IPS DF 6.9 (cell line): ENCODE measurements at places on chromosomes 7 and 10.
A peak's percentile ranks its signal among the peaks of the same experiment; 100 is the strongest.

GRCh38 chr10:51846856-51847506 is 147.6 kb upstream of the CSTF2T start:
- no peak for DNase-seq

DNA sequence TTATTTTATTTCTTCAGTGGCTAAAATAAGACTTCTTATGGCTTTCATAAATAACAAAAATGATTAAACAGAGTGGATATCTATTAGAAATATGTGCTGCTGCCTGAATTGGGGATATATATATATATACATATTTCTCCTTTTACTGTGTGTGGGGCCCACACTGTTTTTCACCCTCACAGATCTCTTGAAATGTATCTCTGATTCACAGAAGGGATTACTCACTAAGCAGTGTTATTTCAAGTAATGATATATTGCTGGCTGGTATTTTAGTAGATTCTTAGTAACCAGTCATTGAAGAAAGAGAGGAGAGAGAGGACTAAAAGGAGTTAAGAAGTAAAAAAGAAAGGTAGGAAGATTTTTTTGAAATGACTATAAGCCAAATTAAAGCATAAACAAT is 308.6 kb upstream of the NRP1 start:
- DNase-seq = no peak

- DNase-seq = no peak
Measured at GRCh38 chr10:125979976-125980375, 83.6 kb downstream of the FANK1 start.

DNA sequence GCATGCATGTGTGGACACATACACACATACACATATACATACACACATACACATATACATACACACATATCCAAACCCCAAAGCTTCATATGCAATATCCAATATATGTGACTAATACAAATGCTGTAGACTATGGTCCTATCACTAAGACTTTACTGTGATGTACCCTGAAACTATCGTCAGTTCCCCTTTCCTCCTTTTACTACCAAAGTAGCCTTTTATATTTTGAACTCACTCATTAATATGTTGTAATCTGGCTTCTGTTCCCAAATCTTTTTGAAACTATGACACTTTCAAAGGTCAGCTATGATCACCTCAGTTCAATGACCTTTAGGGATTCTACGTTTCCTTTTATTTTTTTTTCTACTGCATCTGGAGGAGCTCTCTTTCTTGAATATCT is 64.8 kb upstream of the TFEC start:
- DNase-seq = no peak

DNA sequence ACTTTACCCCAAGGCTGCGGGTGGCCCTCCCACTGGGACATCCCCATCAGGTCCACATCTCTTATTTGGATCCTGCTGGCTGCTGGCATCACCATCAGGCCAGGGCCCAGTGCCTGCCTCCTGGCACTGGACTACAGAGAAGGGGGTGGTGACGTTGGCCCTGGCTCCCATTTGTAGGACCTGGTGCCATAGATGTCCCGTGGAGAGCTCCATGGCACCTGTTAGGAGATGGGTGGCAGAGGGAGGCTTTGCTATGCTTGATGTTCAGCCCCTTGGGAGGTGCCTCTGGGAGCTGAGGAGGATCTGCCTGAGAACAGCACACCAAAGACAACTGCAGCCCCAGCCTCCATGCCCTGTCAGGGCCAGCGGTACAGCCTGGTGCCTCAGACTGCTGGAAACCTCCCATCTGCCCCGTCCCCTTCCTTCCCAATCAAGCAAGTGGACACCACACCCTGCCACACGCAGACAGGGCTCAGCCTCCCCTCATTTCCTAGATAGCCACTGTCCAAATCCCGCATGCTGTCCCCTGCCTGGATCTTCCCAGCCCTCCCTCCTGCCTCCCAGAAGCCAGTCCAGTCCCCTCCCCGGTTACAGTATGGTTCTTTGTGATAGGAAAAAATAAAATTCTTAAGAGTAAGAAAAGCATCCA is 230.0 kb upstream of the GRB10 start:
- no peak for DNase-seq

- no peak for DNase-seq
Measured at GRCh38 chr7:132280335-132280734, 295.9 kb downstream of the PLXNA4 start.

GRCh38 chr10:8840356-8840755 is 785.9 kb downstream of the GATA3 start:
- DNase-seq = peak; percentile 16

DNA sequence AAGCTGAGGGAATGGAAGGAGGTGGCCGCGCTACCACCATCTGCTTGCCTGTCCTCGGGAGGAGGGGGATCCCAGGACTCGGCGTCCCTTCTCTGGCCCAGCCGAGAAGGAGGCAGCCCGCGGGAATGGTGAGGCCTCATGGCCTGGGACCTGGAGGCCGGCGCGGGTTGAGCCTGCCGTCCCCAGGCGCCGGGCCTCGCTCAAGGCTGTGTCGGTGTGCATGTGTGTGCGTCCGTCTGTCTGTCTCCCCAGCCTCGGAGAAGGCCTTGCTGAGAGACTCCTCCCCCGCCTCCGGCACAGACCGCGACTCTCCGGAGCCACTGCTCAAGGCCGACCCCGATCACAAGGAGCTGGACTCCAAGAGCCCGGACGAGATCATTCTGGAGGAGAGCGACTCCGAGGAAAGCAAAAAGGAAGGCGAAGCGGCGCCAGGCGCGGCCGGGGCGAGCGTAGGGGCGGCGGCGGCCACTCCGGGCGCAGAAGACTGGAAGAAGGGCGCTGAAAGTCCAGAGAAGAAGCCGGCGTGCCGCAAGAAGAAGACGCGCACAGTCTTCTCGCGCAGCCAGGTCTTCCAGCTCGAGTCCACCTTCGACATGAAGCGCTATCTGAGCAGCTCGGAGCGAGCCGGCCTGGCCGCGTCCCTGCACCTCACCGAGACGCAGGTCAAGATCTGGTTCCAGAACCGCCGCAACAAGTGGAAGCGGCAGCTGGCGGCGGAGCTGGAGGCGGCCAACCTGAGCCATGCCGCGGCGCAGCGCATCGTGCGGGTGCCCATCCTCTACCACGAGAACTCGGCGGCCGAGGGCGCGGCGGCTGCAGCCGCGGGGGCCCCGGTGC is 1.3 kb downstream of the HMX3 start:
- no peak for DNase-seq

DNA sequence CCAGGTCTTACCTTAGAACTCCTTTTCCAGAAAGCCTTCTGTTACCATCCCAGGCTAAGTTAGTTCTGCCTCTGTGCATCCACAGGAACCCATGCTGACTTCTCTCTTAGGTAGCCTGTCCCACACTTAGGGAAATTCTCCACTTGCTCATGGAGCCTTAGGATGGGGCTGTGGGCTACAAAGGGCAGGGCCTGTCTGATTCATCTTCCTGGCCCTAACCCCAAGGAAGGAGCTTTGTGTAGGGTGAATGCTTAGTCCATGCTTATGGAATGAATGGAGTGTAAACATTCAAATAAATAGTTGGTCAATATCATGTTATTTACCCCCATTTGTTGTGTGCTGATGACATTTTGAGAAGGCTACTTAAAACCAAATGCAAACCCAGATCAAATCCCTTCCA is 54.7 kb downstream of the EMX2 start:
- DNase-seq = no peak

GRCh38 chr10:5661043-5661442 is 5.4 kb downstream of the ASB13 start:
- DNase-seq = no peak

GRCh38 chr7:30789334-30789711 is 18.1 kb downstream of the MINDY4 start:
- DNase-seq = no peak

- DNase-seq = no peak
Measured at GRCh38 chr10:27364028-27364427, 123.4 kb upstream of the ACBD5 start.

DNA sequence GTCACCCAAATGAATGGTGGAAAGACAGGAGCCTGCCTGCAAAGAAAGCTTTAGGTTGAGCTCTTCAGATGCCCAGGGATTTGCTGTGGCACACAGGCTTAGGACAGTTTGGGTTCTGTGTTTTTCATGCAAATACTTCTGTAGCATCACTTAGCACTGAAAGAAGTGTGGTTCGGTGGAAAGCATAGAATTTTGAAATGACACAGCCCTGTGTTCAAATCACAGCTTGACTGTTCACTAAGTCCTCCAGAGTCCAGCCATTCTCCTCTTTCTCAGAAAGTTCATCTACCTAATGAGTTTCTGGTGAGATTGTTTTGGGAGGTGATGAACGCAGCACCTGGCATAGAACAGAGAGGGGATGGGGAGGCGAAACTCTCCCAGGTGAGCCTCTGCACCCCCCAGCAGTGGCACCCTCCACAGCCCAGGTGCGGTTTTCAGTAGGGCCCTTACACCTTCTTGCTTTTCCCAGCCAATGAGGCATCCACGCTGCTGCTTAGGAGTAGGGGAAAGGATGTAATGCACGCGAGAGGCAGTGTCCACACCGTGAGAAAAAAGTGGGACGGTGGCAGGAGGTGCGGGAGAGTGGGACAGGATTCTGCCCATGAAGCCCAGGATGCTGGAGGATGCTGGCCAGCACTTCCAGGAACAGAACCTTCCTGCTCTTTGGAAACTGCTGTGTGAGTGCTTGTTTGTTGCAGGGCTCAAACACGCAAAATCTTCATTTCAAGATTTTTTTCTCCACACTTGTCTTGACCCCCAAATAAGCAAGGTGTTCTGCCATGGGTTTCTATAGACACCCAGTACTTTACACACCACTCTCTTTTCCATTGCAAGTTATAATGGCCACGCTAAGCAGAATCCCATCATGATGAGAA is 11.6 kb downstream of the EN2 start:
- no peak for DNase-seq

- DNase-seq = no peak
Measured at GRCh38 chr7:101468546-101469275, 106.0 kb downstream of the COL26A1 start.

GRCh38 chr7:32347244-32347828 is 142.8 kb downstream of the LSM5 start:
- DNase-seq = peak; percentile 11

DNA sequence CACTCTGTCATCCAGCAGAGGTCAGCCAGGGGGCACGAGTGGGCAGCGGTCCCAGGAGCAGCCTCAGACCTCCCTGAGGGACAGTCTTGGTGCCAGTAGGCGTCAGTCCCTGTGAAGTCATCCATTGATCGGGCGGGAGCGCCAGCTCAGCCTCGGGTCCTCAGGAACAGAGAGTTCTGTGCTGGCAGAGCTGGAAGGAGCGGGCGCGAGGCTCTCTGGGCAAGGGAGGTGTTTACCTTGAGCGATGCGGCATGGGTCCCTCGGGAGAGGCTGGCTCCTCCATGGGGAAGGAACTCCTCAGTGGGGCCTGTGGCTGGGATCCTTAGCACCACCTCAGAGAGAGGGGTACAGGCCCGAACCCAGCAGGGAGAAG is 101.1 kb upstream of the PPIF start:
- DNase-seq = no peak

DNA sequence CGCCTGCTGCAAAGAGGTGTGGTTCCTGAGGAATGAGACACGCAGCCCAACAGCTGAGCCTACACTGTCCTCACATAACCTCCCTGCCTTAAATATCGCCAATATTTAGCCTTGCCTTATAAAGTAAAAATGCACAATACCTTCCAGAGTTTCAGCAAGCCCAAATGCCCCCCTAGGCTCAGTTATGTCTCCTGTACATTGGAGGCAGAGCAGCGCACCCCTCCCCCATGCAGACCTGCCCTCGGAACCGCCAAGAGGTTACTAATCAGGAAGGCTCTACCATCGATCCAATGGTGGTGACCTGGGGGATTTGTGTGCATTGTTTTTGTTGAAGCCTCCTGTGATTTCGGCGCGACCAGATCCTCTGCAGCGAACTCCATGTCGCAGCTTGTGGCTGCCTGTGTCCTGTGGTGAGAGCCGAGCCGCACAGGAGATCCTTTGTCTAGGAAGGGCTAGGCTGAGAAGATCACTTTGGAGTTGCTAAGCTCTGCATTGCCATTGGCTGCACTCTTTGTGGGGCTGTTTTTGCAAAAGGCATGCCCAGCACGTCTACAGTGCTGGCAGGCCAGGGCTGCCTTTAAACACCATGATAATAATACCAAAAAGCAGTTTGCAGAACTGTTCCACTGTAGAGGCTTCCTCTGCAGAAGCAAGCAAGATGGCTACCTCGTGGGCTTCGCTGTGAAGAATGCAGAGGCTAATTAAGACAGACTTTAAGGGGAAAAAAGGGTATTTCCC is 40.1 kb downstream of the TET1 start:
- peak; percentile 91 for DNase-seq

DNA sequence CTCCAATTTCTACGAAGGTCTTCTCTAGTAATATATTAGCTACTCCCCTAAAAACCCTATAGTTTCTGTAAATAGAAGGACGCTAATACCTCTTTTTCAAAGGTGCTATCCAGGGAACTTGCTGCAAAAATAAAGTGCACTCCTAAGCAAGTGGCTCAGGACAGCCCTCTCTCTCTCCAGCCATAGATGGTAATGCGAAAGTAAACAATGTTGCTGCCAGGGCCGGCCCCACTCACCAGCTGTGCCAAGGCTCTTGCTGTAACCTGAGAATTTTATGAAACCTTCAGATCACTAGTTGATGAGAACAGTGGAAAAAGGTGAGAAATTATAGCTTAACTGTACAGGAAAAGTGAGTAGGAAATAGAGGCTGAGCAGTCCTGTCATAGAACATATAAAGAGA is 10.9 kb upstream of the TAS2R39 start:
- DNase-seq = no peak

DNA sequence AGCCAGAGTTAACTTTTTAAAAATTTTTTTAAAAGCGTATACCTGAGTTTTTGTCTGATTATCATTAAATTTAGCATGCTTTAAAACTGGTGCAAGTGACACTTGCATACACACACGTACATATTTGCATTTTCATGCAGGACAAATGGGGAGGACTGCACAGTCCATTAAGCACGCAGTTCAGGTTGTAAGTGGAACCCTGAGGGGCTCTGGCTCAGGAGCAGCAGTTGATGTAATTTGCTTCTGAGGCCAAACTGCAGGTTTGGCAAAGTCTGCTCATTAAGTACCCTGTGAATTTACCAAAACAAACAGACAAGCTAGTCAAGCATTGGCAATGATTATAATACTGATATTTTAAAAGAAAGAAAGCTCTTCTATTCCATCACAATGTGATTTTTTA is 215.8 kb upstream of the PFKP start:
- DNase-seq = no peak

- DNase-seq = no peak
Measured at GRCh38 chr7:2480070-2480408, 3.8 kb upstream of the GRIFIN start.
